ENCODE measurements at places on chromosomes 5 and 9. TPM values are rescaled to one million over a fixed set of nuclear protein-coding genes. Genes with fewer than 3 reads are reported as not detected.

- DNase-seq, result peak; percentile 39
Observed at GRCh38 chr5:133287500-133287899, 235.7 kb downstream of the HSPA4 start.

DNA sequence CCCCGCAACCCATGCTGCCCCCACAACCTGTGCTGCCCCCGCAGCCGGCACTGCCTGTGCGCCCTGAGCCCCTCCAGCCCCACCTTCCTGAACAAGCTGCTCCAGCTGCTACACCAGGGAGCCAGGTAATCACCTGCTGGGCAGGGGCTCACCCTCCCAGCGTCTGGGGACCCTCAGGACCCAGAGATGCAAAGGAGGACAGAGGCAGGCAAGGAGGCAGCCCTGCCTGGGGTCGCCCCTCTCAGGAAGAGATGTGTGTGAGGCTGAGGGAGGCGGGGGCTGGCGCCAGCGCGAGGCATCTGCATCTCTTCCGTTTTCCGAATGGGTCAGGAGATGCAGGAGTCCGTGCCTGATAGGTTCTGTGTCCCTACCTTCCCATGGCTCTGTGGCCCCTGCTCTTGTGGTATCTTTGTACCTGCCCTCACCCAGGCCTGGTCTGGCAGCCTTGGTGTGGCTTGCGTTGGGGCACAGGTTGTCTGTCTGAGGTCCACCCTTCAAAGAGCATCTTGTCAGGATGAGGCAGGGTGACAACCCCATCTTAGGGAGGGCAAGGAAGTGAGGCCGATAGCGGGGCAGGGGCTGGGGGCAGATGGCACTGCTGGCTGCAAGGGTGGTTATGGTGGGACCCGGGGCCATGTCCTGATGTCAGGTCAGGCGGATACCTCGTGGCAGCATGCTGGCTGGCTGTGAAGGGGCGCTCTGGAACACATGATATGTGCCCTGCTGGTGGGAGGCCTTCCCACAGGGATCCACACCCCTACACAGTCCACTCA is 75.7 kb downstream of the WNK2 start:
- no peak for DNase-seq

- peak; percentile 88 for DNase-seq
Observed at GRCh38 chr5:83577036-83577636, 105.6 kb downstream of the VCAN start.

DNA sequence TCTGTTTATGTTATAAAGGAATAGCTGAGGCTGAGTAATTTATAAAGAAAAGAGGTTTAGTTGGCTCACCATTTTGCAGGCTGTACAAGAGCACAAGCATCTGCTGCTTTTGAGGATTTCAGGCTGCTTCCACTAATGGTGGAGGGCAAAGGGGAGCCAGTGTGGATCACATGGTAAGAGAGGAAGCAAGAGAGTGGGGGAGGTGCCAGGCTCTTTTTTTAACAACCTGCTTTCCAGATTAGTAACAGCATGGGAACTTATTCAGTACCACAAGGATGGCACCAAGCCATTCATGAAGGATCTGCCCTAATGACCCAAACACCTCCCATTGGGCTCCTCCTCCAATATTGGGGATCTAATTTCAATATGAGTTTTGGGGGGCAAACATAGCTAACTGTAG is 40.4 kb downstream of the CCL28 start:
- DNase-seq, result no peak

DNA sequence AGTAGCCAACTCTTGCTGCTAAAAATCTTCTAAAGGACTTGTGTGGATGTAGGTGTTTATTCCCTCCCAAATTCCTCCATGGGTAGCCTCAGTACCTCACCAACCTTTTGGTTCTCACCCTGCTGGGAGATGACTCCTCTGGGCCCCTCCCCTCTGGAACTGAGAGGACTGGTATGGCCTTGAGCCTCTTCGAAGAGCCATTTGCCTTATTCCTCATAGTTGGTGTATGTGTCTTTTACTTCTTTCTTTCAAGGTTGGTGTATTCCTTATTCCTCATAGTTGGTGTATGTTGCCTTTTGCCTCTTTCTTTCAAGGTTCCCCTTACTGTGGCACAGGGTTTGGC is 48.3 kb downstream of the GNAQ start:
- no peak for DNase-seq

- DNase-seq, result no peak
Observed at GRCh38 chr5:51273021-51273420, 110.2 kb upstream of the ISL1 start.

DNA sequence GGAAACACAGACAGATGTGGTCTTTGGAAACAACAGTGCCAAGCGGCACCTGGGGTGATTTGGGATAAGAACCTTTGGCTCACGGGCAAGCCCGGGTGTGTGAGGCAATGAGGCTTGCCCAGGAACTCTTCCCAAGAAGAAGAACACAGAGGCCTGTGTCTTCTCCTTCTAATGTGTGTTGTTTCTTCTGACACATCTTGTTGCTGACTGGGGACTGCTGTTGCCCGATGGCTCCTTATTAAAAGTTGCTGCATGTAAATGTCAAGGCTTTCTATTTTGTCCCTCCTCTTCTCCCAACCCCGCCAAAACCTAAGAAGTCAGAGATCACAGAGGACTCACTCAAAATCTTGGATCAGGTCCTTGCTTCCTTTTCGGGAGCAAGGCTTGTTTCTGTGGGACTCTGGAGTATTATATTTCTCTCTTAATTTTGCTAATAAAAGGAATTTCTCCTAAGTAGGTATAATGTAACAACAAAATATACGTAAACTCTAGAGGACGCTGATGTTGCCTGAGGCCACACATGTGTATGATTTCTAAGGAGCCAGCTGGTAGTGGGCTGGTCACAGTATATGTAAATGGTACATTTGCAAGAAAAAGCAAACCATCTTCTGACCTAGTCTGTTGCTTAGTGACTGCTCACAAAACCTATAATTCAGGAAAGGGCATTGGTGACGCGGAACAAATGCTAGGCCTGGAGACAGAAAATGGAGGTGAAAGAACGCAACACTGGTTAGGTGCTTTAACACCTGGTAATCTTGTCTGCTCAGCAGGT is 232.5 kb downstream of the GADD45G start:
- DNase-seq, result no peak

DNA sequence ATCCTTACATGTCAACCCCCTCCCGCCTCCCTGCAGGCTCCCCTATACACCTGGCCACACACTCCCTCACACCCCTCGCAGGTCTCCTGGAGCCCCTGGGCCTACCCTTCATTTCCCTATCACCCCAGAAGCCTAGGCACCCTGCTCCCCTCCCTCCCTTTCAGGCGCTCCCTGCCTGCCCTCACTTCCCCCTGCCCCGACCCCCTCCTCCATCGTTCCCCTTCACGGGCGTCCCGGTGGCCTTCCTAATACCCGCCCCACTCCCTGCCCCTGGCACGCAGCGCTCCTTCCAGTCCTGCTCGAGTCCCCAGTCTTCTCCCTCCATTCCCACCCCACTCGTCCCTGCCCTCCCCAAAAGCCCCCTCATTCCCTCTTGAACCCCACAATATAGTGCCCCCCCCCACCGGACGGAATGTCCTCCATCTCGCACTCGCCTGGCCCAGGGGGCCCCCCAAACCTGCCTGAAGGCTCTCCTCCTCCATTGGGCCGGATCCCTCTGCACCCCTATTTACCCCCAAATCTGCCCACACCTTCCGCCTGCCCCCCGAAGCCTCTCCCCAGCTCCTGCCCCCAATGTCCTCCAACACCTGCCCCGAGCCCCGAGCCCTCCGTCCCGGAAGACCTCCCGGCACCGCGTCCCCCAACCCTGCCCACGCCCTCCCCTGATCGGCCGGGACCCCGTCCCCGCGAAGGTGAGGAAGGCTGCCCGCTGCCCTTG is 746 bp downstream of the STRBP start:
- DNase-seq, result no peak

UBE2B gene
- 61.5 TPM for polyA plus RNA-seq

MAMDC4 gene
- polyA plus RNA-seq, result 9.1 TPM

PCDHB13 gene
- 0.08 TPM for polyA plus RNA-seq

SMARCA2 gene
- 36.9 TPM for polyA plus RNA-seq

CDKN2B gene
- polyA plus RNA-seq, result not detected

ST8SIA4 gene
- polyA plus RNA-seq, result 0.54 TPM
